ENCODE measurements at places on chromosomes 6 and 20.

- no peak for DNase-seq
Measured at GRCh38 chr20:47561180-47561579, 59.5 kb downstream of the NCOA3 start.

- DNase-seq: no peak
Measured at GRCh38 chr6:15936503-15936902, 192.4 kb upstream of the MYLIP start.

GRCh38 chr20:23135449-23136420 is 49.6 kb upstream of the CD93 start:
- no peak for DNase-seq

- no peak for DNase-seq
Measured at GRCh38 chr20:44405257-44405656, 49.8 kb downstream of the HNF4A start.

- no peak for DNase-seq
Measured at GRCh38 chr20:19967445-19967844, 49.7 kb upstream of the NAA20 start.

All from stimulated activated CD8-positive, alpha-beta memory T cell treated with anti-CD3 and anti-CD28 coated beads, Interleukin-4, amount 100 ng/mL, for 4 hours (primary cell).